Stimulated activated CD8-positive, alpha-beta memory T cell treated with anti-CD3 and anti-CD28 coated beads, Interleukin-4, amount 100 ng/mL, for 1 hour (primary cell): ENCODE measurements at places on chromosomes 7 and 10.

- no peak for DNase-seq
These were observed 459.9 kb downstream of the PLXNA4 start for GRCh38 chr7:132116369-132116768.

DNA sequence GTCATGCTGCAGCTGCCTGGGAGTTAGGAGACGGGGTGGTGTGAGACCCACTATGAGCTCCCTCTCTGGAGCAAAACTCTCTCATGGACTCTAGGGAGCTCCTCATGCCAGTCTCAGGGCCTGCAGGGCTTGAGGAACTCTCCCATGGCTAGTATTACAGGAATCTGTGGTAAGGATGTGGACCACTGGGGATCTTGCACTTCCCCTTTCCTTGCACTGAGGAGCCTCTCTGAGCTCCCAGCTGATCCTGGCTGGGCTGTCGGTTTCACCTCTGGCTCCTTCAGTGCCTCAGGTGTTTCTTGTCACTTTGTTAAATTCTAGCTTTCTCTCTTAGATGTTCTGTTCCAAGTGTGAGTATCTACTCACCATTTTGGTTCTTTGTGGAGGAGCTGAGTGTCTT, 71.6 kb upstream of the IMMP2L start:
- no peak for DNase-seq

DNA sequence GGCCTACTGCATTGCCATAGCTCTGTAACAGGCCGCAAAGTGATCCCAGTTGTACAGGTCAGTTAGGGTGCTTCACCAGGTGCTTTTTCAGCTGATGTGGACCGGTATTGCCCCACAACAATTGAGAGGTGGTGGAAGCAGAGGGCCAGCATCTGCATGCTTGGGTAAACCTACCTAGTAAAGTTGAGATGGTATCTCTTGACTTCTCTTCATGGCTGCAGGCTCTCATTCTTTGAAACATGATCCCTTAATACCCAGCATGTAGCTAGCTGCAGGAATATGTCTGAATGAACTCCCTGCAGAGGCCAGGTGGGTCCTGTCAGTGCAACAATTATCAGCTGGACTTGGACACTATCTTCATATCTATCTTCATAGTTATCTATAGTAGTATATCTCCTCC, 60.7 kb upstream of the CCDC6 start:
- DNase-seq: no peak

DNA sequence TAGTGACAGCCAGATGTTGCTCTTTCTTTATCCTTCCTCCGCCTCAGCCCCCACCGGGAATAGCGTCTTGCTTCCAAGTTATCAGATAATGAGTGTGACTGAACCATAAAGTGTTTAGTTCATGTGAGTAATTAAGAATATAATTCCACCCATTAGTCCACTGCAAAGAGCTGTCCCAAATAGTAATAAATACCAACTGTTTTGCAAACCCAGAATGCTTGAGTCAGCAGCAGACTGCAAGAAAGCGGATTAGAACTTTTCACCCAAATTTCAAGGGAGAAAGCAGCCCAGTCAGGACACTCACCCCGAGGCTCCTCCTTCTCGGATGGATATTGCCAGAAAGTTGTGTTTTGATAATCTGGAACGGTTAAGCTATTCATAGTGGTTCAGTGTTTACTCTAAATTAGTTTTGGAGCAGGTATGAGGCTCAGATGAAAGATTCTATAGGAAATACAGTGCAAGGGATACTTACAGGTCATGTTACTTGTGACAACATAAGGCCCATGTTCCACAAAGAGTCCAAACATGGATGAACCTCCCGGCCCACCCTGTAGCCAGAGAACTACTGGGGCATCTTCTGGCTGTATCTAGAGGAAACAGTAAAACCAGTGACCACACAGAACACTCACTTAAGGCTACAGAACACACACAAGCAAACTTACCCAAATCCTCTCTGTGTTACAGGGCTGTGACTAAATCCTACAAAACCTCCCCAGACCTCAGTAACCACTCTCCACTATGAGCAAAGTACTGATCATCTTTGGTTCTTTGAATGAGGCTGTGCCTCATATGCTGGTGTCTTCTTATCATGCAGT, 50.5 kb downstream of the CPVL start:
- DNase-seq: no peak

DNA sequence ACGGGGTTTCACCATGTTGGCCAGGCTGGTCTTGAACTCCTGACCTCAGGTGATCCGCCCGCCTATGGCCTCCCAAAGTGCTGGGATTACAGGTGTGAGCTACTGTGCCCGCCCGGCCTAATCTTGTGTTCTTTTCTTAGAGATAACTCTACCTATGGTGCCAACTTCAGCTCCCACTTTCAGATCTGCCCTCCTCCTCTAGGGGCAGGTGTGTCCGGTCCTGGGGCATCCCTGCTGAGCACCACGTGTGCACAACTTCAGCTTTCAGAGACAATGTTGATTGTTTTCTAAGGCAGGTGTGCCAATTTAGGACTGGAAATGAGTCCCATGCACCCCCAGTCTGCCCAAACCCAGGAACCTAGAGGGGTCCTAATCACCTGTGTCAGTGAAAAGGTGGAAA, 18.5 kb upstream of the FXYD4 start:
- no peak for DNase-seq

GRCh38 chr7:88321694-88322093, 15.0 kb upstream of the STEAP4 start:
- no peak for DNase-seq

GRCh38 chr10:70348228-70348850, 34.1 kb downstream of the LRRC20 start:
- no peak for DNase-seq

DNA sequence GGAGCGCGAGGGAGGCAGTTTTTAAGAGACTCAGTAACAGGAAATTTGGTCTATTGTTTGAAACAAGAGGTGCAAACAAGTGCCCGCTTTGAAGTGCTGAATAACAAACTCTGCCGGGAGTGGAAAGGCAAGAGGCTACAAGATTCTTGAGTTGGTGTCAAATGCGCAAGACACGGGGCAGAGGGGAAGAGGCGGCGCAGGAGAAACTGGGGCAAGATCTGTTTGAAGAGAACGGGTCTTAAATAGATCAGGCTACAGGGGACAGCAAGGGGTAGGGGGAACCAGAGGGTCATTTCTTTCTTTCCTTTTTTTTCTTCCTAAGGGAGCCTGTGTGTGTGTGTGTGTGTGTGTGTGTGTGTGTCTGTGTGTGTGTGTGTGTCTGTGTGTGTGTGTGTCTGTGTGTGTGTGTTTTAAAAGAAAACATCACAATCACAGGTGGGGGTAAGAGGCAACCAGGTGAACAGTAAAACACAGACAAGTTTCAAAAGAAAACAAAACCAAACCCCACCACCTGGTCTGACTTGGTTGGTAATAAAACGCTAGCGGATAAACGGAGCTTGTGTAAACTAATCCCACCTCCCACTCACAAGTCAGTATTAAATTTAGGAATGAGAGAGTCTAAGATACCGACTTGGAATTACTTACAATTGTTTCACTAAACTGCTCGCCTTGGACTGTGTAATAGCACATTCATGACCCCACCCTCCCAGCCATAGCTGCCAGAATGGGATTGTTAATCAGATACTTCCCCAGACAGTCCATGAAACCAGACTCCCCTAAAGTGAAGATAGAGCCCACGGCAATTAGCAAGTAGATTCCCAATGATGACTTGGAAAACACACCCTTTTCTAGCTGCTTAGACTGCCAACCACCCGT, 13.1 kb upstream of the CUX1 start:
- DNase-seq: no peak
